ENCODE measurements at places on chromosomes 2 and 18.

DNA sequence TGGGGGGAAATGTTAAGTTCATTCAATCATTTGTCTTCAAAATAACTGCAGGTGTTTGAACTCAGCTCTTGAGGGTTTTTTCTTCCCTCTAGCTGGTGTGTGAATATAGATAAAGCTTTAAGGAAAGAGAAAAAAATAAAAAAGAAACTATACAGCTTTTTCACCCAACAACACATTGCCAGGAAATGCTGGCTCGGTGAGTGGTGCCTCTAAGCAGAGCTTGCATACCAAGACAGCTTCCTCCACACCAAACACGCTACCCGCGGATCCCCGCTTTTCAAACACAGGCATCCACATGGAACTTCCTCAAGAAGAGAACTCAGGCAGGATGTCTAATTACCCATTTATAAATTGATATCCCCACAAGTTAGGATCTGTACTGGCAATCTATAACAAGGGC, 69.8 kb upstream of the TANK start:
- DNase-seq, result no peak

DNA sequence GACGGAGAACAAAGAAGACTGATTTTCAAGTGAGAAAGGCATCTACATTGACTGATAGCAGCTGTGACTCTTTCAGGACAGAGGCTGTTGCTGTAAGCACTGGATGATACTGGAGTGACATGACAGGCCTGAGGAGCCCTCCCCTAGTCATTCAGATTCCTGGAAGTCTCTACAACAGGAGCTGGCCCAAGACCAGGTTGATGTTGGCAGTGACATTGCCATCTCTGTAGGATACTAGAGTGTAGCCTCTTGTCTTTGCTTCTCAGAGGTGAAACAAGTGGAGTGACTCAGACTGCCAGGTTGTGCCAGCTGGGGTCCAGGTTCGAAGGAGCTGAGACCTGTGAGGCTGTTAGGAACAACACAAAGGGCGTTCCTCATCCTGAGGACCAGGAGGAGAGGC, 44.7 kb upstream of the SH3RF3 start:
- no peak for DNase-seq

DNA sequence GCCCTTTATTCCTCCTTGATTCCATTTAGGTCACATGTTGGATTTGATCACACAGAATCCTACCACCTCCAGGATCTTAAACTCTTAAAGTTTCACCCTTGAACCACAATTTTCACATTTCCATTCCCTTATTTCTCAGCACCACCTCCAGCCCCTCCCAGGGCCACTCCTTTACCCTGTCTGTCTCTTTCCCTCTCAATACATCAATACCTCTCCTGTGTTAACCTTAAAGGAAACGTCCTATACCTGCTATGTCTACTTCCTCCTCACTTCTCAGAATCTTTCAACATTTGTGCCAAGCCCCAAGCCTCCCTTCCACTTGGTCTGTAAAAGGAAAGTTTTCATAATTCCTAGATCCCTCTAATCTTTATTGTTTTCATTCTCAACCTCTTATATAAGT, 158.8 kb downstream of the BAZ2B start:
- no peak for DNase-seq

- no peak for DNase-seq
These were observed 401.3 kb downstream of the PID1 start for GRCh38 chr2:228869636-228870264.

DNA sequence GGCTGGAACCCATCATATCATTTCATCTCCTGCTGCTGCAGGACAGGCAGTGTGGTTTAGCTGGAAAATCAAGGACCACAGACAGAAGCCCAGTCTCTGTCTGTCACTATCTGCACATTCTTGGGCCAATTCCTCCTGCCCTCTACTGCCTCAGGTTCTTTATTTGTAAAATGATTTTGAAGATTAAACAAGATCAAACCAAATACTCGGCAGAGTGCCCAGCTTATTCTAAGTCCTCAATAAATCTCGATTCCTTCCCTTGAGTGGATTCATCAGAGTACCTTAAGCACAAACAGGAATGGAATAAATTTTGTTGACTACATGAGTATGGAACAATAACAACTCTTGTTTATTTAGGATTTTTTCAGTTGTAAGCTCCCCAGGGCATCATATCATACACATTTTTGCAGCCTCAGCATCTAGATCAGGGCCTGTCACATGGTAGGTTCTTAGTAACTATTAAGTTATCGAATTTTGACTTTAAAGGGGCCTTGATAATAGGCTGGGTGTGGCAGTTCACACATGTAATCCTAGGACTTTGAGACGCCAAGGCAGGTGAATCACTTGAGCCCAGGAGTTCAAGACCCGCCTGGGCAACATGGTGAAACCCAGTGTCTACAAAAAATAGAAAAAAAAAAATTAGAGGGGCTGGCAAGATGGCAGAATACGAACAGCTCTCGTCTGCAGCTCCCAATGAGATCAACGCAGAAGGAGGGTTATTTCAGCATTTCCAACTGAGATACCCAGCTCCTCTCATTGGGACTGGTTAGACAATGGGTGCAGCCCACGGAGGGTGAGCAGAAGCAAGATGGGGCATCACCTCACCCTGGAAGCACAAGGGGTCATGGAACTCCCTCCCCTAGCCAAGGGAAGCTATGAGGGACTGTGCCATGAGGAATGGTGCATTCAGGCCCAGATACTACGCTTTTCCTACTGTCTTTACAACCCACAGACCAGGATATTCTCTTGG, 11.1 kb downstream of the RHOB start:
- DNase-seq, result no peak

GRCh38 chr2:61633250-61633649, 95.1 kb upstream of the XPO1 start:
- DNase-seq, result no peak

- DNase-seq, result no peak
These were observed 137.1 kb downstream of the LCLAT1 start for GRCh38 chr2:30584116-30584515.

- no peak for DNase-seq
These were observed 4.3 kb downstream of the UBXN2A start for GRCh38 chr2:23944527-23944926.

- no peak for DNase-seq
These were observed 97.8 kb upstream of the AQP4 start for GRCh38 chr18:26963292-26963691.

DNA sequence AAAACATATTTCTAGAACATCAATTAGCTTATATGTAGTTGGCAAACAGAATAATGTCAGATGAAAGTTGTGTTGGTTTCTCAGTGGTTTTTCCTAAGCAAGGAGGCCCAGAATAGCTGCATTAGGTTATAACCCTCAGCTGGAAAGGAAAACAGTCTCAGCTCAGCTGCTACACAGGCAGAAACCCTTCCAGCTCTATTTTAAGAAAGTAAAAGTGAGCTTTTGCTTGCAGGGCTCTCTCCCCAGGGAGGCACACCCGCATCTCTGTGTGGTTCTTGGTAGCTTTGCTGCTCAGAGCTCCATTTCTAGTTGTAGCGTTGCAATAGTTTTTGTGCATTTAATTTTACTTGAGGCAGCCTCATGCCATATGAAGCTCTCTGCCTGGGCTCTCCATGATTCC, 54.6 kb downstream of the PIKFYVE start:
- peak; percentile 39 for DNase-seq

- DNase-seq, result no peak
These were observed 86.8 kb downstream of the SEMA4F start for GRCh38 chr2:74740741-74741431.

GRCh38 chr2:190978389-190979053, 35.5 kb downstream of the STAT1 start:
- DNase-seq, result no peak

DNA sequence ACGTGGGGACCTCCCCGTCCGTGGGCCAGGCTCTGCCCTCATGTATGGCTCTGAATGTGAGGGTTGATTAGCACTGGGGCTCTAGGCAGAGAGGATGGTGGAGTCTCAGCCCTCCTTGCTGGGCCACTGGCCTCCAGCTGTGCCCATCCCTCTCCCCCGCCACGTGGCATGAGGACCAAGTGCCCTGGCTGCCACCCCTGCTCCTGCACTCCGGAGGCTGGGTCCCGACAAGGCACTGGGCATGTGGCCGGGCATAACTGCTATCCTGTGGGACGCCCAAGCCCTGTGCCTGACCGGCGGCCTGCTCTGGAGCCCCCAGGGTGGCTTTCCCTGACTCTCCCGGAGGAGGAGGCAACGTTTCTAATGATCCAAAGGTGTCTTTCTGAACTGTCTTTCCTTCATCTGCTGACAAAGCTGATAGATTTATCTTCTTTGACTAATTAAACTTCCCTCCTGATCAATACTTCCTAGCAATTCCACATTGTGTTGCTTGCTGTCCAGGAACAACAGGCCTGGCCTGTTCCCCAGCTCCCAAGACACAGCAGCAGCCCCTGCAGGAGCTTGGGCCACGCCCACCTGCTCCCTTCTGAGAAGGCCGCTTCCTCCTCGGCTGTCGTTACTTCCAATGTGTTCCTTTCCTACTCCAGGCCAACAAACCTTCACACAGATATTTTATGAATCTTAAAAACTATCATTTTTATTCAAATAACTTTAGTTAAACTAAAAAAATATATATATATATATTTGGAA, 132.0 kb downstream of the SNTG2 start:
- DNase-seq, result peak; percentile 65

- no peak for DNase-seq
These were observed 25.1 kb downstream of the MEIS1 start for GRCh38 chr2:66460031-66460430.
